ENCODE measurements at places on chromosomes 6 and 20.

DNA sequence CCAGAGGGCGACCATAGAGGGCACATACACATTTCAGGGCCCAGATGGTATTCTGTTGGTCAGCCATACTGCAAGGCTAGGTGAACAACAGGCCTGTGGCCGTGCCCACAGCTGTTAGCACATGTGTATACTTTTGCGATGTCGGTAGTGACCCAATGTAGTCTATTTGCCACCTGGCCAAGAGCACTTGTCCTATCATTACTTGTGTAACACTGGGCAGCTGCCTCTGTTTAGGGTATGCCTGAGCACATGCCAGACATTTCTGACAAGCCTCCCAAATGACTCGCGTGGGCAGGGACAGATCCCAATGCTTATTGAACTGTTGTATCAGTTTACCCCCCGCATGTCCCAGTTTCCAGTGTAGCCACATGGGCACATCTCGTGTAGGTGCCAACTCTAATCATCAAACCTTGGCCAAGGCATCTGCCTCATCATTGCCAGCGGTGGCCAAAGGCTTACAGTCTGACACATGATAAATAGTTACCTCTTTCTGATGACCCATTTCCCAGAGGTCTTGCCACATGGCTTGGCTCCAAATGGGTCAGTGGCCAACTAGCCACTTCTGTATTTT lies 74.4 kb upstream of the FBXL4 start:
- DNase-seq = no peak

GRCh38 chr20:37501940-37502339 lies 19.1 kb upstream of the NNAT start:
- DNase-seq = no peak

- DNase-seq = peak; percentile 83
Observed at GRCh38 chr20:38674092-38674764, 50.1 kb upstream of the SLC32A1 start.

GRCh38 chr20:4656491-4656890 lies 65.2 kb upstream of the PRND start:
- DNase-seq = no peak

- peak; percentile 85 for DNase-seq
Observed at GRCh38 chr6:29748391-29749307, 25.4 kb downstream of the HLA-F start.

GRCh38 chr6:66995669-66996068 lies 1288.6 kb upstream of the EYS start:
- DNase-seq = no peak

DNA sequence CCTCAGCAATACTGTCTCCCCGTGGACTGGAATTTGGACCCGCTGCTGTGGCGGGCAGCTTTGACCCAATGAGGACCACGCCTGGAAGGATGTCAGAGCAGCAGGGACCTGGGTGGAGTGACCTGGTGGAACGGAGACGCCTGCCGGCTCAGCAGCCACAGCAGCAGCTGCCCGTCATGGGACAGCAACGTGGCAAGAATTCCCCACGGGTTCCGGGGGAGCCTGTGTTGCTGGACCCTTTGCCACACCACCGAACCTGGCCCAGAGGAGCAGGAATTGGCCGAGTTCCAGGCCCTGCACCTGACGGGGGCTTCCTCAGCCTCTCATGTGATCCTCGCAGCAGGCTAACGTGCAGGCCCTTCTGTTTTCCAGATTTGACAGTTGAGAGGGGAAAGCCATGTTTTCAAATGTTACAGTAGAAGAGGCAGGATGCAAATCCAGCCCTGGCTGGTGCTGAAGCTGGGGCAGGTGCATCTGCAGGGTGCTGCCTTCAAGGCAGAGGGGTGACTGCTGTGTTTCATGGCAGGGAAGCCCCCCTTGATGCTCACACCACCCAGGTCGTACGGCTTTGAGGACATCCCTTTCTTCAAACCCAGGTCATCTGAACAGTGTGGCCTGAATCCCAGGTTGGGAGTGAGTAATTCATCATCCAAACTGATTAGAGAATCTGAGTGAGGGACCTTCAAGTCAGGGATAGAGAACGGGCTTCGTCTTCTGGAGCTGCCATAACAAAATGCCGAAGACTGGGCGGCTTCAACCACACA lies 93.4 kb downstream of the THBS2 start:
- DNase-seq = no peak

GRCh38 chr6:40804905-40805304 lies 217.7 kb upstream of the LRFN2 start:
- DNase-seq = no peak

DNA sequence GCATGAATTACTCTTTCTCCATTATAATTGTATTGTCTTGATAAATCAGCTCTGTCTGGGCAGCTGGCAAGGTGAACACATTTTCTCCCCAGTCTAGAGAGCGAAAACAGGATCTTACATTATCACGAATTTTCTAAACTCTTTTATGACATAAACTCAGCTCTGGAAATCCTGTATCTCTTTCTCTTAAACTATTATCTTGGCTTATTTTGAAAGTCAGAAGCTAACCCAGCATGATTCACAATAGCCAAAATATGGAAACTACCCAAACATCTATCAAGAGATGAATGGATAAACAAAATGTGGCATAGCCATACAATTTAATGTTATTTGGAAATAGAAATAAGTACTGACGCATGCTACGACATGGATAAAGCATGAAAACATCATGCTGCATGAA lies 25.9 kb upstream of the AGPAT4 start:
- DNase-seq = no peak

- DNase-seq = peak; percentile 2
Observed at GRCh38 chr6:48826901-48827701, 636.0 kb downstream of the MMUT start.

- DNase-seq = peak; percentile 43
Observed at GRCh38 chr6:15365273-15365687, 119.4 kb downstream of the JARID2 start.

DNA sequence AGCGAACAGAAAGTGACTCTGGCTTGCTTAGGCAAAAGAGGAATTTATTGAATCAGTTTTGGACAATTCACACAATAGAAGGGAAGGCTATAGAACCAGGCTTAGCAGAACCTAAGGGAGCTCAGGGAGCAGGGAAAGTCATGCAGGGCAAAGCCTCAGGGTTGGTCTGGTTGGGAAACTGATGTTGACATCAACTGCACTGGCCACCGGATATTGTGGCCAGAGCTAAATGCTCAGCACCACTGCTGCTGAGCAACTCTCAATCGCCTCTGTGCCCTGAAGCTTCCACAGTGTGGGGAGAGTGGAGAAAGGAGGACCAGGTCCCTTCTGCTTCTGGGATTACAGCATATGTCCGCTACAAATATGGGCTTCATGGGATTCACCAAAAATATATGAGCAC lies 93.3 kb upstream of the GCM1 start:
- DNase-seq = no peak

DNA sequence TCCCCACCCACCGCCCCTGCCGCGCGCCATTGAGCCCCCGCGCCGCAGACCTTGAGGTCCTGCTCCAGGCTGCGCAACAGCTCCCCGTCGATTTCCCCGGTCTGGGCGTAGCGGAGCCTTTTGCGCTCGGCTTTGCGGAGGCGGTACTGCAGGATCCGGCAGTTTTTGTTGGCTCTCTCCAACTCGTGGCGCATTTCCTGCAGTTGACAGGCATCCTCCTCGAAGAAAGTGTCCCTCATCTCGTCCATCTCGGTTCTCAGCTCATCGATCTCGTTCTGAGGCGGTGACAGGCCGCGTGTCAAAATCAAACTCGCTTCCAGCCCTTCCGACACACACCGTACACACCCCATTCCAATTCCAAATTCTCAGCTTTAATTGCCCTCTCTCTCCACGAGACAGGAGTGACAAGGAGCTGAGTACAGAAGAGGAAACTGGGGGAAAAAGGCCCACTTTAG lies 4.3 kb downstream of the MTCL3 start:
- peak; percentile 76 for DNase-seq

- no peak for DNase-seq
Observed at GRCh38 chr6:80151635-80152034, 45.2 kb downstream of the BCKDHB start.

DNA sequence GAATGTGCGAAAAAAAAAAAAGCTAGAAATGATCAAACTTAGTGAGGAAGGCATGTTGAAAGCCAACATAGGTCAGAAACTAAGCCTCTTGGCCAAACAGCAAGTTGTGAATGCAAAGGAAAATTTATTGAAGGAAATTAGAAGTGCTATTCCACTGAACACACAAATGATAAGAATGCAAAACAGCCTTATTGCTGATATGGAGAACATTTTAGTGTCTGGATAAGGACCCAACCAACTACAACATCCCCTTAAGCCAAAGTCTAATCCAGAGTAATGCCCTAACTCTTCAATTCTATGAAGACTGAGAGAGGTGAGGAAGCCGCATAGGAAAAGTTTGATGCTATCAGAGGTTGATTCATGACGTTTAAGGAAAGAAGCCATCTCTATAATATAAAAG lies 5.5 kb upstream of the ABCC10 start:
- no peak for DNase-seq

DNA sequence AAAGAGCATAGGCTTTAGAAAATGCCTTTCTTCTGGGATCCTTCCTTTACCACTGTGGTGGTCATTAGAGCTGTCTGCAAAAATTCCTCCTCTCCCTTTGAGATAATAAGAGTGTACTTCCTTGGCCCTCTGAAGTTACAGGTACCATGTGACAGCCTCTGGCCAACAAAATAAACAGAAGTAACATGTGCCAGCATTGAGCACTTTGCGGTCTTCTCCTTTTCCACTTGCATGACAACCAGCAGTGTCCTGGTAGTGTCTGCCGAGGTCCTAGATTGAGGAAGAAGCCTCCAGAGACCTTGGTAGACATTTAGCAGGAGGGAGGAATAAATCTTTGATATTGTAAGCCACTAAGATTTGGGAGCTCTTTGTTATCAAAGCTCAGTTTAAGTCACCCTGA lies 87.5 kb upstream of the ARID1B start:
- no peak for DNase-seq

DNA sequence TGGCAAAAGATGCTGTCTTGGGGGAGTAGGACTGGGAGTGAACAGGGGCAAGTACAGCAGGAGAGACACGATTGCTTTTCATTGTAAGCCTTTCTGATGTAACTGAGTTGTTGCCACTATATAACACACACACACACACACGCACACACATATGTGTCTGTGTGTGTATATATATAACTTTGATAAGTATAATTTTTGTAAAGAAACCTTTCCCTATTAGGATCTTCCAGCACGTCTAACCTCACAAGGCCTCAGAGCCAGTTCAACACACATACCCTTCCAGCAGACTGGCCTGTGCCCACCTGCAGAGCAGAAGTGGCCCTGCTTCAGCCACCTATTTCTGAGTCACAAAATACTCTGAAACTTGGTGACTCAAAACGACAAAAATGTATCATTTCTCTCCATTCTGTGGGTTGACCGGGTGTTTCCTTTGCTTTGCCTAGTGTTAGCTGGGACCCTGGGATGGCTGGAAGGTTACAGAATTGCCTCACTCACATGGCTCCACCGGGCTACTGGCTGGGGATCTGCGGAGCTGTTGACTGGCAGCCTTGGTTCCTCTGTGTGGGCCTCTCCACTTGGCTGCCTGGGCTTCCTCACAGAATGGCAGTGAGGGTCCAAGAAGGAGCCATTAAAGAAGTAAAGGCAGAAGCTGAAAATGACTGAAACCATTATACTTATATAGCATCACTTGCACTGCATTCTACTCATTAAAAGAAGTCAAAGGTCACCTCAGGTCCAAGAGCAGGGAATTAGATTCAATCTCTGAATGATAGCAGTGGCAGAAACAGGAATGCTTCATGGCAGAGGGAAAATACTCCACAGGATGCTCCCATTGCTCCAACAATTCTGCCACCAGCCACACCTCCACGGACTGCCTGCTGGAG lies 126.4 kb downstream of the BANF2 start:
- DNase-seq = peak; percentile 75

GRCh38 chr6:98636941-98637340 lies 197.4 kb upstream of the POU3F2 start:
- no peak for DNase-seq

GRCh38 chr20:53738039-53738944 lies 144.7 kb upstream of the ZNF217 start:
- DNase-seq = no peak

DNA sequence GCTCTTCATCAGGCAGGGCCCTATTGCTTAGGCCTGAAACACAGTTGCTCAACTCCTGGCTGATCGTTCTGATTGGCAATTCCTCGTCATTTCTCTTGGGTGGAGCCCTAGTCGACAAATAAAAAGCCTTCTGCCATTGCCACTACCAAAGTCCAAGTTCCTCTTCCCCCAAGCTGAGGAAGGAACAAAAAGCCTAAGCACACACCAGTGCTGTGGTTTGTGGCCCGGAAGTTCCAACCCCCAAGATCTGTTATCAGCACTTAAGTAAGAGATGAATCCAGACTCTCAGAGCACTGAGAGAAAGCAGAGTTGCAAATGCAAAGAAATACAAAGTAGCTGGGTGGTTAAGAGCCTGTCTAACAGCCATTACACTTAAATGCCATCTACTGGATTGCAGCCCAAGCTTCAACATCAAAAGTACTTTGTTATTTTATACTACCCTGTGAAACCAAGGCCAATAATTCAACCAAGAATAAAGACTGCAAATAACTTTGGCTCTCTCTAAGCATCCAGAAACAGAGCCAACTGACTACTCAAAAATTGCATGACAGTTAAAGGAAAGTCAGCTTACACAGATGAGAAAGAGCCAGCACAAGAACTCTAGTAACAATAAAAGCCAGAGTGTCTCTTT lies 1024.0 kb downstream of the GRIK2 start:
- DNase-seq = no peak

GRCh38 chr6:166009385-166010031 lies 158.1 kb downstream of the TBXT start:
- DNase-seq = no peak

DNA sequence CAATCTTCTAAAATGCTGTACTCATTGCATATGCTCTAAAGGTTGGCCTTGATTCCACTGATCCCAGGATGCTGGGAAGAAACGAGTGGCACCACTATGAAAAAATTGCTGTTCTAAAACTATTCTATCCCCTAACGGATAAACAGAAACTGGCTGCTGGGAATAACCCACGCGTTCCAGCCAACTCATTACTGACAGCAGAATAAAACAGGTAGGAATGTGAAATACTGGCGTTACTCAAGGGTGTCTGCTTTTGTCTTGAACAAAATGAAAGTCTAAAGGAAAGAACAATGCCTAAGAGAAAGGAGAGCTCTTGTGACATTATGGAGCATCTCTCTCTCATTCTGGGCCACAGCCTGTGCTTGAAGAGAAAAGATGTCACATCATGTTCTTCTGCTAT lies 26.1 kb downstream of the GPR63 start:
- DNase-seq = no peak

DNA sequence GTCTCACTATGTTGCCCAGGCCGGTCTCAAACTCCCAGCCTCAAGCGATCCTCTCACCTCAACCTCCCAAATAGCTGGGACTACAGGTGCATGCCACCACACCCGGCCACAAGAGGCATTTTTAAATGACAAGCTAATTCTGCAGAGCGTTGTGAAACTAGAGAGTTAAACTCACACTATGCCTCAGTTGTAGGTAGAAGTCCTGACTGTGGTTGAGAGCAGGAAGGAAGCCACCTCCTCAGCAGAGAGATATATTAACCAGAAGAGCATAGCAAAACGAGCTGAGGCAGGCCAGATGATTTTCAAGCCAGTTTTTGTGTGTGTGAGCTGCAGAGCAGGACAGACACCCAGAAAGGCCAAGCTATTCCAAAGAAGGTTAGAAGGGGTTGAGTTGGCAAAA lies 150.3 kb downstream of the MBOAT1 start:
- peak; percentile 20 for DNase-seq

- no peak for DNase-seq
Observed at GRCh38 chr6:117624869-117625481, 22.7 kb upstream of the GOPC start.

- no peak for DNase-seq
Observed at GRCh38 chr6:14450133-14450504, 332.5 kb downstream of the CD83 start.

- DNase-seq = no peak
Observed at GRCh38 chr20:32570401-32571190, 14.5 kb downstream of the NOL4L start.
